ENCODE measurements at places on chromosomes 2 and 18.

DNA sequence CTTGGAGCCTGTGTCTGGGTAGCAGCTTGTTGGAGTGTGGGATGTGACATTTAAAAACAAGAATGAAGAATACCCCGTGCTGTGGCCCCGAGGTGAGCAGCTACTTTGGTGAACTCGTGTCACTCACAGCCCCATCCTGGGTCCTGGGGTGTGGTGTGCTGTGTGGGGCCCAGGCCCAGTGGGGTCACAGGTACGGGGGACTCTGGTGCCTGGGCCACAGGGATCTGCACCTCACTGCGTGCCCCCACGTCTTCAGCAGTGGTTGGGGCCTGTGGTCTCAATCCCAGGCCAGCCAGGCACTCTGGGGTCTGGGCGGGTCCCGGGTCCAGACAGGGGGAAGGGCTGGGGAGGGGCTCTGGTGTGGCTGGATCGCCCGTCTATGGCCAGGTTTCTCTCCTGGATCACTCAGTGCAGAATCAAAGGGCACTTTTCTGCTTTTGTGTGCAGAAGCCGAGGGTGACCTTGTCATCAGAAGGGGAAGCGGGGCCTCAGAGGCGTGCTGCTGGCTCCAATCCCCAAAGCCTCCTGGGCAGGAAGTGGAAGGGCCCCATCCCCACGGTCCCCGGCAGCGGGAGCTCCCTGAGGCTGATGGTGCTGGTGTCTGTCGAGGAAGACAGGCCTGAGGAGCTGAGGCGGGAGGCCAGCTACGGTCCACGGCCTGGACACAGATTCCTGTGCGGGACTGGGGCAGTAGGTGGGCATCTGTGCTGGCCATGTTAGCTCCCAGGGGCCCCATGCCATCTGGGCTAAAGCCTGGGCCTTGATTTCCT is 1.4 kb downstream of the GPR35 start:
- no peak for DNase-seq

GRCh38 chr2:84865181-84865783 is 15.6 kb downstream of the TRABD2A start:
- no peak for DNase-seq

DNA sequence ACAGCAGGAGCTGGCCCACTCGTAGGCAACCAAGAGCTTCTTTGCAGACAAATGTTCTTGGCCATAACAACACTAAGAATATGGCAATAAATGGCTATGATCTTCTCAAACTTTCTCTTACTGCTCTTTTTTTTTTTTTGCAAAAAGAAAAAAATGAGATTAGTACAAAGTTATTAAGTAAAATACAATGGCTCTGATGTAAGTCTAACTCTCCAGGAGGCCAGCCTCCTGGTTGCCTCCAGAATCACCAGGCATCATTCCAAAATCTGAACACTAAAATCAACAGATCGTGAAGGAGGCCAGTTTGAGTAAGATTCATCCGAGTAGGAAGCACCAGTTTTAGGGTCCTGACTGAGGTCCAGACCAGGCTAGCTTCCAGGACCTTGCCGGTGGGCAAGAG is 20.8 kb upstream of the FIGN start:
- DNase-seq, result no peak

GRCh38 chr2:128584296-128584890 is 265.7 kb upstream of the HS6ST1 start:
- peak; percentile 84 for DNase-seq

- no peak for DNase-seq
Observed at GRCh38 chr2:179671043-179671981, 190.1 kb downstream of the ZNF385B start.
